ENCODE measurements at places on chromosomes 1 and 21.

GRCh38 chr1:94339206-94339927 lies 78.8 kb upstream of the ABCD3 start:
- no peak for DNase-seq

GRCh38 chr1:196774175-196774574 lies 465 bp upstream of the CFHR3 start:
- DNase-seq = no peak

DNA sequence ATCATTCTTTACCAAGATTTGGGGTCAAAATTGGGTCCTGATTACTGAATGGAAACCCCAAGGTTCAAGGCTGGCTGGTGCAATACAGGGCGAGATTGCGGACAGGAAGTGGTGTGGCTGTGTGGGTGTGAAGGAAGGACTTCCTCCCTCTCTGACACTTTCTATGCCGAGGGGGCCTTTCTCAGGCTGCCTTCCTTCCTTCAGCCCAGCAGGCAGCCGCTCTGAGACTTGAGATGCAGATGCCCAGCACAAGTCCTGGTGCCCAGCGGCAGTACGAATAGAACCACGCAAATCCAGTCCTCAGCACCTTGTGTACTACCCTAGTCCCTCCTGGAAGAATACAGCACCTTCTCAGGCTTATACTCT lies 16.3 kb downstream of the BATF3 start:
- DNase-seq = no peak

GRCh38 chr1:13699936-13700520 lies at the start of gene PRDM2:
Gene PRDM2 (plus strand): TSS chr1:13700188. CDS start chr1:13715606, 15,418 bp downstream.
- DNase-seq = peak; percentile 63

DNA sequence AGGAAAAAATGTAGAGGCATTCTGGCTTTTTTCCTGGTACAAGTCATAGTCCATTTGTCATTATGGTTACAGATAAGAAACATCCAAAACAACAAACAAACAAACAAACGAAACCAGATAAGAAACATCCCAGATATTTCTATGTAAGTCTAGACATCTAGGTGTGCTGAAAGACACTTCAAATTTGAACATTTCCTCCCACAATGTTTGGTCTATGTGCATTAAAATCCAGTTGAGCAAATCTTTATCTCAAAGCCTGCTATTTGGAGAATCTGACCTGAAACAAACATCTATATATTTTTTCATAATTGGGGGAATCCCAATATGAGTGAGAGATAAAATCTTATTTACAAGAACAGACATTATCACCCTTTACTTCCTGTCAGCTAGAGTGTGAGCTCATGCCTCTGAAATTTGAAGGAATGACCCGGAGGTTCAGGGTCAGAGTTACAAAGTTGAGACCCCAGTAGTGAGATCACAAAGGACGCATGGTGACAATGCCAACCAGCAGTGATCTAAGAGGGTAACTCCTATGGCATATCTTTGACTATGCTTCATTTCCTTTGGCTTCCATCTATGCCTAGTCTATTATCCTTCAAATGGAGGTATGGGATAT lies 182.9 kb upstream of the ATP1B1 start:
- DNase-seq = no peak

DNA sequence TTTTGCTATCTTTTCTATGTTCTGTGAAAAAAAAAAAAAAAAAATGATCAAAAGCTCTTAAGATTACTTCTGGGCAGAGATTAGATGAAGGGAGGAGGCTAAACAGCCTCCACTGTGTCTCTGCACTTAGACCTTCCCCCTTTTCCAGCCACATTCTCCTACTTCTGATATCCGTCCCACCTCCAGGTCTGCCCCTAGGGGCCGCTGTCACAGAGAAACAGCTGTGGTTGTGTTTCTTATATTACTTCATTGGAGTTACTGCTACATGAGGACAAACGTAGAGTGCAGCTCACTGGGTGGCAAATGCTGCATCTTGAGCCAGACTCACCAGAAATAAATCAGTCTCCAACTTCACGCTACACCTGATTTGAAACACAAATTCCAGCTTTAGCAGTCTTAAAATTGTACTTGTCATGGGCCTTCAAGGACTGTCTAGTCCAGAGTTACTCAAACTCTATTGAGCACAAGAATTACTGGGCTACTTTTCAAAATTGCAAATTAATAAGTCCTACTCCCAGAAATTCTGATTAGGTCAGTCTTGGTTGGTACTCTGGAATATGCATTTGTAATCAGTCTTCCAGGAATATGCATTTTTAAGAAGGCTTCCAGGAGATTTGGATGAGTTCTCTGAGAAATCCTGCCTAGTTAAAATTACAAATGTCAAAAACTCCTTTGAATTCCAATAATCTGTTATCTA lies 125.2 kb upstream of the PTBP2 start:
- DNase-seq = peak; percentile 44

DNA sequence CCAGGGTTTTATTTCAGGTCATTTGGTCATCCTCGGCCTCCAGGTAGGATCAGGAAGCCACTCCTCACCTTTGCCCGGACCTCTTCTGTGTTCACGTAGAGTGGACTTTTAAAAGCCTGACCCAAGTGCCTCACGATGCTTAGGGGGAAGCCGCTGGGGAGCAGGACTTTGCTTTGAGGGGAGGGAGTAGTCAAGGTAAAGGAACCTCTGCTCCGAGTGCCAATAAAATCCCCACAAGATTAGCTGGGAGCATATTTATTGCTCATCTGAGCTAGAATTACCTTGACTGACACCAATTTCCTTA lies 603 bp upstream of the DHRS3 start:
- DNase-seq = no peak

DNA sequence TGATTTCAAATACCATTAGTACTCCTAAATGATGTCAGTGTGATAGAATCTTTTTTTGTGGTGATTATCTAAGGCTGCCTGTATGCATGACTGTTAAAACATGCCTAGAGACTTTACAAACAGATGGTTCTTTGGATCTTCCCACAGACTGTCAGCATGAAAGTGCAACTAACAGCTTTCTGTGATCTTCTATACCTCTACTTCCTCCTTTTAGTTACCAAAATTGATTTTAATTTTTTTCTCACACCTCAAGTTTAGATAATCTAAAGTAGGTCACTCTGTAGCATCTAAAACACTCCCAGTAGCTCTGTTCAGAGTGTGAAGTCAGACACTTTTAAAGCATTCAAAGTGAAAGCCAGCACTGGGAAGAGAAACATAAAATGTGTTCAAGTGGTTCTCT lies 534.5 kb downstream of the PTPRC start:
- DNase-seq = no peak

DNA sequence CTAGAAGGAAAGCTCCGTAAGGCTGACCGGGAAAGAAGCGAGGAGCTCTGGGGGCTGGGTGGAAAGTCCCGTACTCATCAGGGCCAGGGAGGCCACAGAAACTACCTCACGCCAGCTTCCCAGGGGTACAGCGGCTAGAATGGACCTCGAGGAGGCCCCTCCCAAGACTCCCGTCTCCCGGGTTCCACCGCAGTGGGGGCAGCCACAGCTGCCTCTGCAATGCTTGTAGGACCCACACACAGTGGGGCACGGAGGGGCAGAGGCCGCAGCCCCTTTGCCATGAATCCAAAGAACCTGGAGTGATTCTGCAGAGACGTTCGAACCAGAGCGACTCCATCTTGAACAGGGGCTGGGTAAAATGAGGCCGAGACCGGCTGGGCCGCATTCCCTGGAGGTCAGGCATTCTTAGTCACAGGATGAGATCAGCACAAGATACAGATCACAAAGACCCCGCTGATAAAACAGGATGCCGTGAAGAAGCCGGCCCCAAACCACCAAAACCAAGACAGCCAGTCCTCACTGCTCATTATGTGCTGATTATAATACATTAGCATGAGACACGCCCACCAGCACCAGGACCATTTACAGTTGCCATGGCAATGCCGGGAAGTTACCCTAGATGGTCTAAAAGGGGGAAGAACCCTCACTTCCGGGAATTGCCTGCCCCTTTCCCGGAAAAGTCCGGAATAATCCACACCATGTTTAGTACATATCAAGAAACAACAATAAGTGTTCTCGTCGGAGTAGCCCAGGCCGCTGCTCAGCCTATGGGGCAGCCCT lies 1.6 kb upstream of the ANKRD65 start:
- DNase-seq = no peak

GRCh38 chr1:214467078-214467585 lies 84.3 kb downstream of the PTPN14 start:
- DNase-seq = no peak

DNA sequence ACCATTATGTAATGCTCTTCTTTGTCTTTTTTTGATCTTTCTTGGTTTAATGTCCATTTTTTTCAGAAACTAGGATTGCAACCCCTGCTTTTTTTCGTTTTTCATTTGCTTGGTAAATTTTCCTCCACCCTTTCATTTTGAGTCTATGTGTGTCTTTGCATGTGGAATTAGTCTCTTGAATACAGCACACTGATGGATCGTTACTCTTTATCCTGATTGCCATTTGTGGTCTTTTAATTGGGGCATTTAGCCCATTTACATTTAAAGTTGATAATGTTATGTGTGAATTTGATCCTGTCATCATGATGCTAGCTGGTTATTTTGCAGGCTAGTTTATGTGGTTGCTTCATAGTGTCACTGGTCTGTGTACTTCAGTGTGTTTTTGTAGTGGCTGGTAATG lies 75.6 kb upstream of the ETV3 start:
- no peak for DNase-seq

Data from glutamatergic neuron (in vitro differentiated cells).